ENCODE measurements at places on chromosomes 5 and 9.

GRCh38 chr9:79054500-79054899, 517.3 kb upstream of the TLE4 start:
- DNase-seq = no peak

GRCh38 chr9:131798246-131798645, 58.4 kb upstream of the RAPGEF1 start:
- no peak for DNase-seq

GRCh38 chr9:113528088-113528487, 64.6 kb downstream of the RGS3 start:
- no peak for DNase-seq

DNA sequence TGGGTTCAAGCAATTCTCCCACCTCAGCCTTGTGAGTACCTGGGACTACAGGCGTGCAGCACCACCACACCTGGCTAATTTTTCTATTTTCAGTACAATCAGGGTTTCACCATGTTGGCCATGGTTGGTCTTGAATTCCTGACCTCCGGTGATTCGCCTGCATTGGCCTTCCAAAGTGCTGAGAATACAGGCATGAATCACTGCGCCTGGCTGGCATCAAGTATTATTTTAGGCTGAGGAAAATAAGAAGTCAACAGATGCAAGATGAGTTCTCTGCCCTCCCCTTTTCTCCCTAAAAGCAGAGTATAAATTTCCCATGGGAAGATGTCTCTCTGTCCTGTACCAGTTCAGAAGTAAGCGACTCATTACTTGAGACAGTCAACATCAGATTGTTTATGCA, 71.5 kb downstream of the ELAVL2 start:
- no peak for DNase-seq

- DNase-seq = no peak
Observed at GRCh38 chr5:21792748-21793147, 1060.4 kb downstream of the CDH12 start.

DNA sequence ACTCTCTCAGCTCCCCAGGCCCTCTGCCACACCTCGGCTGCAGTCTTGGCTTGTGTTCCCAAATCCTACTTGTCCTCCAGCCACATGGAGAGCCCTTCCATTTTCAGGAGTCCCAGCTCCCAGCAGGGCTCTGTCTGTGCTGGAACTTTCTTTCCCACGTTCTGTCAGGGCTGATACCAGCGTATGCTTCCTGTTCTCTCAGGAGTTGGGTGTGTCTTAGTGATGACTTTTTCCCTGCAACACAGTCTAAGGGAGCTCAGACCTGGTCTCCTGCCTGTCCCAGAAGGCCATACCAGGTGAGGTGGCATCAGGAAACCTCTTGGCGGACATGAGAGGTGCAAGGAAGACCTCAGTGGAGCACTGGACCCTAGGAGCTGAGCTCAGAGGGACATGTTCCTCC, 226.5 kb downstream of the HSPA4 start:
- DNase-seq = no peak

DNA sequence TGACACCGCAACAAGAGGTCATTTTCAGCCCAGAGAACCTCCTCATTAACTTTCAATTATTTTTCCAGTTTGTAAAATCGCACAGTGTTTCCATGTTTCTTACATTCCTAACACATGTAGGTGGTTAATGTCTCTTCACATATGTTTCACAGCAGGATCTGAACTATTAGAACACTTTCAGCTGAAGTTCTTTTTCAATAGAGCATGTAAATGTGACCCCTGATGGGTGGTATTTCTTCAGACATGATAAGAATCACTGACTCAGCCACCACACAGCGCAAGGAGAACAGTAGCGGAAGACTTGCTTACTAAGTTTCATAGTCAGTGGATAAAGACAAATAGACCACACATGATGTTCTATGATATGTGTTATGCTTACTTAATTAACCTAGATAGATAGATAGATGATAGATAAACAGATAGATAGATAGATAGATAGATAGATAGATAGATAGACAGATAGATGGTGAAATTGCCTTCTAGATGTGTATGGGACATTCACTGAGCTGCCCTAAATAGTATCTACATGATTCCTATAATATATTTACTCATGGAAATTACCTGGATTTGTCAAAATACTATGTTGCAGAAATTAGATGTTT, 1992.1 kb upstream of the NUDT12 start:
- no peak for DNase-seq

GRCh38 chr9:133430244-133430643, 8.1 kb downstream of the ADAMTS13 start:
- no peak for DNase-seq

Measured in activated naive CD4-positive, alpha-beta T cell treated with anti-CD3 and anti-CD28 coated beads, Interleukin-2, amount 10 ng/mL, durations not matched to agents 7 days and 5 days (primary cell).